ENCODE measurements at places on chromosomes 2 and 18.

DNA sequence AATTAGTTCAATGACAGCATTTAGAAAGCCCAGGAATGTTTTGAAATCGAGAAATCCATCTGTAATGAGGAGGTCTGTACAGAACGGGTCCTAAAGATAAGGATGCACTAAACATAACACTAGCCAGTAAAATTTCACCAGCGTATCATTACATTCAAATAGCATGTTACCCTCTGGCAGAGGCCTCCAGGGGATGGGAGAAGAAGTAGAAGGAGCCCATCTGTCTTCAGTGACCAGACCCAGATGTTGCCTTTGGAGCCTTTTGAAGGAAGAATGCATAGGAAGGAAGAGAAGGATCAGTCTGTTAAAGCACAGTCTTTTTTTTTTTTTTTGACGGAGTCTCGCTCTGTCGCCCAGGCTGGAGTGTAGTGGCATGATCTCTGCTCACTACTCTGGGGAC is 86.1 kb upstream of the BCL2L11 start:
- no peak for DNase-seq

DNA sequence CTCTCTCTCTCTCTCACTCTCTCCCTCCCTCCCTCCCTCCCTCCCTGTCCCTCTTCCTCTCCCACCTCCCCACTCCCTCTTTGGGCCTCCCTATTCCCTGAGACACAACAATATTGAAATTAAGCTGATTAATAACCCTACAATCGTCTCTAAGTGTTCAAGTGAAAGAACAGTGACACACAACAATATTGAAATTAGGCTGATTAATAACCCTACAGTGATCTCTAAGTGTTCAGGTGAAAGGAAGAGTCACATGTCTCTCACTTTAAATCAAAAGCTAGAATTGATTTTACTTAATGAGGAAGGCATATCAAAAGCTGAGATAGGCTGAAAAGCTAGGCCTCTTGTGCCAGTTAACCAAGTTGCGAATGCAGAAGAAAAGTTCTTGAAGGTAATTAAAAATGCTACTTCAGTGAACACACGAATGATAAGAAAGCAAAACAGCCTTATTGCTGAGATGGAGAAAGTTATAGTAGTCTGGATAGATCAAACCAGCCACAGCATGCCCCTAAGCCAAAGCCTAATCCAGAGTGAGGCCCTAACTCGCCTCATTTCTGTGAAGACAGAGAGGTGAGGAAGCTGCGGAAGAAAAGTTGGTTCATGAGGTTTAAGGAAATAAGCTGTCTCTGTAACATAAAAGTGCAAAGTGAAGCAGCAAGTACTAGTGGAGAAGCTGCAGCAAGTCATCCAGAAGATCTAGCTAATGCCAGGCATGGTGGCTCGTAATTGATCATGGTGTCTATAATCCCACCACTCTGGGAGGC is 21.3 kb downstream of the MALT1 start:
- DNase-seq = no peak

DNA sequence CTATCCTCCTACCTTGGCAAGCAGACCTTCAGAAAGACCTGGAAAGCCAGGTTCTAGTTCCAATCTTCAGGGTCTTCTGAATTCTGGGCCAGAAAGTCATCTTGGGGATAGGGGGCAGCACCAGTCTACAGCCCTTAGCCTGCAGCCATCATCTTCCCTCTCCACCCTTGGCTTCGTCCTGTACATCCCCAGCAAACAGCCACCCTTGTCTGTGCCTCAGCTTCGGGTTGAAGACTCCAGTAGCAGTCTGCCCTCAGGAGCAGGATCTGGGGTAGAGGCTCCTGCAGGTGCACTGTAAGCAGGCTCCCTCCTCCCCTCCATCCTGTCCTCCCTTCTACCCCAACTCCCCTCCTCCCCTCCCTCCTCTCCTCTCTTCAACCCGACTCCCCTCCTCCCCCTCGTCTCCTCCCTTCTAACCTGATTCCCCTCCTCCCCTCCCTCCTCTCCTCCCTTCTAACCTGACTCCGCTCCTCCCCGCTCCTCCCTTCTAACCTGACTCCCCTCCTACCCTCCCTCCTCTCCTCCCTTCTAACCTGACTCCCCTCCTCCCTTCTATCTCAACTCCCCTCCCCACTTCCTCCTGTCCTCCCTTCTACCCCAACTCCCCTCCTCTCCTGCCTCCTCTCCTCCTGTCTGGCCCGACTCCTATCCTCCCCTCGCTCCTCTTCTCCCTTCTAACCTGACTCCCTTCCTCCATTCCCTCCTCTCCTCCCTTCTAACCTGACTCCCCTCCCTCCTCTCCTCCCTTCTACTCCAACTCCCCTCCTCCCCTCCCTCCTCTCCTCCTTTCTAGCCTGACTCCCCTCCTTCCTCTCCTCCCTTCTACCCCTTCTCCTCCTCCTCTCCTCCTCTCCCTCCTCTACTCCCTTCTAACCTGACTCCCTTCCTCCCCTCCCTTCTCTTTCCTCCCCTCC is 90.1 kb upstream of the SMAD2 start:
- DNase-seq = no peak

DNA sequence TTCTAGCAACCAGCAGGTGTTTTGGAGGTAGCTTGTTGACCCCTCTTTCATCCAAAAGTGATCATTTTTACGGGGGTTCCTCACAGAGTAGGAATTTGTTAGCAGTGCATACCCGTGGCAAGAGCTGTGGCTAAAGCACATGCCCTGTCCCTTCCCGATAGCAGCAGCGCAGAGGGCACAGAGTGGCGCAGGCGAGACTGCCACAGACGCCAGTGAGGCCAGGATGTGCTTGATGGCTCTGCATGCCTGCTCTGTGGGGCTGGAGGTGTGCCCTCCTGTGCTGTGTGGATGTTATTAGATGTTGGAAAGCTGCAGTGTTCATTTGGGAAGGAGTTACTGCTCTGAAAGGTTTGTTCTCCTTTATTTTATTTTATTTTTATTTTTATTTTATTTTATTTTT is 153.6 kb downstream of the FAM210A start:
- DNase-seq = no peak

DNA sequence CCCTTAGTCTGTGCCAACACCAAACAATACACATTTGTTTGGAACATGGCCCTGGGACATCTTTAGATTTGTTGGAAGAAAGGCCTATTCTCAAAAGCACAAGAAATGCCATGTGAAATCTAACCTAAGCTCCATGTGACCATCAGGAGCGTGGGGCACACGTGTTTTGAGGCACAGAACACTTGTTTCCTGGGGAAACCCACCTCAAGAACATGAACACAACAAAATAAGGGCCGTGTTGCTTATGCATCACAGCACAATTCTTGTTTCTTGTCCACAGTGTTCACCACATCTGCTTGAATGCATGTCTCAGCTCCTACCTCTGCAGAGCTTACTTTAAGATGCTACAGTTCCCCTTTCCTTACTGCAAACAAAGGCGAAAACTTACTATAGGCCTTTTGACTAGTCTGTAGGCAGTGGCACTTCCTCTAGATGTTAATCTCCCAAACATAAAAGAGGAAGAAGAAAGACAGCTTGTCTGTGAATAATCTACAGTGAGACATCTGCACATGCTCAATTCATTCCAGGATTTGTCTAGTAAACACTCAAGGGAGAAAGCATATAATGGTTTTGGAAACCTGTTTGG is 165.0 kb downstream of the ANKRD44 start:
- DNase-seq = peak; percentile 4

DNA sequence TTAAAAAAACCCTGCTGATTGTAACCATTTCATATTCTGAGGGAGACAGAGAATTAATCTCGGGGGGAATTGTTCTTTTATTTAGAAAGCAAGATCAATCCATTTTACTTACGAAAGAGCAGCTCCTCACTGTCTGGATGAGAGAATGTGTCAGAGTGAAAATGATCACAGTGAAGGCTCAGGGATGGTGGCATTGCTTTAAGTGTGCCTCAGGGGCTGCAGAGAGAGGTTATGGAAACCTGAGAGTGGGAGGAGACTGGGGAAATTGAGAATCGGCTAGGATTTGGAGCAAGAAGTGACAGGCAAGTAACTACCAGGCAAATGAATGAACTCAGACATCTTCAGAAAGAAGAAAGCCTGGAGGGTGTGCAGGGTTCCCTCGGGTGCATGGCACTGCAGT is 34.2 kb downstream of the MRPL35 start:
- no peak for DNase-seq

DNA sequence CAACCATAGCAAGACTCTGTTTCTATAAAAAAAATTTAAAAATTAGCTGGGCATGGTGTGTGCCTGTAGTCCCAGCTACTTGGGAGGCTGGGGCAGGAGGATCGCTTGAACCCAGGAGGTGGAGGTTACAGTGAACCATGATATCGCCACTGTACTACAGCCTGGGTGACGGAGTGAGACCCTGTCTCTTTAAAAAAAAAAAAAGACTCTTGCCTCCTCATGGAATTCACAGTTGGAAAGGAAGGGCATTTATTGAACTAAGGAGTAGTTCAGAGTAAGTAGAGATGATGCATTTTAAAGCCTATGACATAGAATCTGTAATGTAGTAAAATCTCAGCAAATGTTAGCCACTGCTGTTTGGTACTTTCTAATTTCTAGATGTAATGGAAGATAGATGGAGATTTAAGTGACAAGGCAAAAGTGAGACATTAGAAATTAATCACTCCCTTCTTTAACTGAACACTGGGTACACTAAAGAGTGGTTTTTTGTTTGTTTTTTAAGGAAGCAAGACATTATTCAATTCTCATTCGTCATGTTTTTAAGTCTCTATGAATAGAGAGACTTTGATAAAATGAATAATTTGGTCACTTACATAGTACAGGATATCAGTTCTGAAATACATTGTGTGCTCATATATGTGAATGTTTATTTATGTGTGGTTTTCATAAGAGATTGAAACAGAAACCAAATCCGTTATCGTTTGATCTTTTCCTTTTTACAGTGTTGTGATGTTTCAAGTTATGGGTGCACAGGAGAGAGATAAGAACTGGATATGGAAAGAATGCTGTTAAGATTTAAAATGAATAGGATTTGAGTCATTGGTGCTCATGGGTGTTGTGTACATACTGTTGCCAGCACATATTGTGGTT is 186.1 kb upstream of the STON1 start:
- no peak for DNase-seq

DNA sequence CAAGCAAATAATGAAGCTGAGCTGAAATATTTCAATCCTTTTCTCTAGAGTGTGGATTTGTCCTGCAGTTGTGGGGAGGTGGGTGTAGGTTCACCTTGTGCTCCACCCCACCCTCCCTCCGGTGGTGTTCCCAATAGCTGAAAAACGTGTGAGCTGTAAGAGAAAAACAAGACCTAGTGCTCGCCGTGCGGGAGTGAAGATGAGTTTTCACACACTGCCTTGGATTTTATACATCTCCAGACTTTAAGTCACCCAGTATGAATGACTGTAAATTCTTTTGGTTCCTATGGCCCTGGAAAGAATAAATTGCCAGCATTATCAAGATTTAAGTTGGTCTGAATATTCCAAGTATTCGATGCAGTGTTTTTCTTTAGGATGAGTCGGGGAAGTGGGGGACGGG is 1.9 kb upstream of the SOX11 start:
- no peak for DNase-seq

- no peak for DNase-seq
These were observed 131.5 kb upstream of the LGALSL start for GRCh38 chr2:64322433-64322832.

GRCh38 chr2:56040834-56041233 is 117.3 kb upstream of the EFEMP1 start:
- no peak for DNase-seq

DNA sequence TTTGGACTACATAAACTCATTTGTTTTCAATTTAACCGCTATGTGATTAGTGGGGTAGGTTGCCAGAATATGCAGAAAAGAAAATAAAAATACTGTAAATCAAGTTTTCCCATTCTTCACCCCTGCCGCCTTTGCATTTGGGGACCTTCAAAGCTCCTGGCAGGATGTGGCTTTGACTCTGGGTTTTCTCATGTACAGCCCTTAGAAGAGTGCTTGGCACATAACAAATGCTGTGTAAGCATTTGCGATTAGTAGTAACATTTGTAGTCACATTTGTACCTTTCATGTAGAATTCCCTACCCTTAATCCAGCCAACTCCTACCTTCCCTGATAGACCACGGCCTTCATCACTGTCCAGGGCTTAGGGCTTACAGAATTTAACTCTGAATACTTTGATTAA is 262.6 kb downstream of the MREG start:
- DNase-seq = peak; percentile 2

- DNase-seq = no peak
These were observed 37.0 kb upstream of the EPC2 start for GRCh38 chr2:148607566-148607965.

- DNase-seq = no peak
These were observed 40.0 kb upstream of the ATG16L1 start for GRCh38 chr2:233211548-233211895.

GRCh38 chr2:100902817-100903405 is 83.0 kb downstream of the NPAS2 start:
- DNase-seq = no peak

DNA sequence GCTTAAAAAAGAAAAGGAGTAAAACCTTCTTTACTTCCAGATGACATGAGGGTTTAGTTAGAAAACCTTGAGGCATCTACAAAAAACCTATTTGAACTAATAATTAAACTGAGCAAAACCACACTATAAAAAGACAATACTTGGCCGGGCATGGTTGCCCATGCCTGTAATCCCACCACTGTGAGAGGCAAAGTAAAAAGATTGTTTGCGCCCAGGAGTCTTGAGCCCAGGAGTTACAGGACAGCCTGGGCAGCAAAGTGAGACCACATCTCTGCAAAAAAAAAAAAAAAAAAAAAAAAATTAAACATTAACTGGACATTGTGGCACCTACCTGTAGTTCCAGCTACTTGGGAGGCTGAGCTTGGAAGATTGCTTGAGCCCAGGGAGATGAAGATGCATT is 502.8 kb upstream of the LRRTM4 start:
- DNase-seq = no peak

- DNase-seq = no peak
These were observed 207.4 kb downstream of the NCKAP5 start for GRCh38 chr2:133360882-133361281.

DNA sequence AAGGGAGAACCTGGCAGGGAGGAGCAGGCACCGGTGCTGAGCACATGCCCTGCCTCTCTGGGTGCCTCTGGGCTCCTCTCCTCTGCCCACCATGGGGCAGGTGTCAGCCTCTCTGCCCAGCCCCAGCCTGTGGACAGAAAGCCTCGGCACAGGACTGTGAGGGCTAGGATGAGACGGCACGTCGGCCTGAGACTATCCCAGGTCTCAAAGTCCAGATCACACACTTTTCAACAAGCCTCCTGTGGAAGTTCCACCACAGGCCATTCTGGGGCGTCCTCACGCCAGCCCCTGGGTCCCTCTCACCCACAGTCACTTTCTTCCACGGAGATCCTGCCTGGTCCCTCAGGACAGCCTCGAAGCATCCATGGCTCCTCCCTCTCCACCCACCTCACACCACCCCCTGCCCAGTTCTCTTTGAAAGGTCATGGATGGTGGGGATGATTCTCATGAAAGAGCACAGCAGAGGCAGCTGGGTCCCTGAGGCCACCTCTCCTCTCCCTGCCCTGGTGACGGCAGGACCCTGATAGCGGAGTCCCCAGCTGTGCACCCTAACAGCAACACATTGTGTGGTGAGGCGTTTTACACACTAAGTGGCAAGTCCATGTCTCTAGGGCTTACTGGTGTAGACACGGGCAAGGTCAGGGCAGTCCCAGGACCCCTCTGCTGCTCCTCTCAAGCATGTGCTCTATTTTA is 569.4 kb upstream of the SALL3 start:
- no peak for DNase-seq
